ENCODE measurements at places on chromosomes 2 and 18.

DNA sequence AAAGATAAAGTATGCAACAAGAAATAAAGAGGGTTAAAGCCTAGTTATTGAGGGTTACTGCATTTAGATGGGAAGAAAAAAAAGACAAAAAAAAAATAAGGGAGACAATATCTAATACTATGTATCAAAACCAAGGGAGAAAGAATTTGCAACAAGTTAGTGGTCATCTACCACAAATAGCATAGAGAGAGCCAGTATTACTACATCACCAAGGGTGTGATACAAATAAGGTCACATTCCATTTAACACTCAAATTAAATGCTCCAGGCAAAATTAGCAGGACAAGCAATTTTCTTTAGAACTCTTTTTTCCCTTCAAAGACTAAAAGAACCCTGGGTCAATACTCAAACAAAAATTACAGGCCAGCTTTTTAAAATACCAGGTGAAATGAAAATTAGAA lies 115.1 kb upstream of the GULP1 start:
- DNase-seq, result no peak

DNA sequence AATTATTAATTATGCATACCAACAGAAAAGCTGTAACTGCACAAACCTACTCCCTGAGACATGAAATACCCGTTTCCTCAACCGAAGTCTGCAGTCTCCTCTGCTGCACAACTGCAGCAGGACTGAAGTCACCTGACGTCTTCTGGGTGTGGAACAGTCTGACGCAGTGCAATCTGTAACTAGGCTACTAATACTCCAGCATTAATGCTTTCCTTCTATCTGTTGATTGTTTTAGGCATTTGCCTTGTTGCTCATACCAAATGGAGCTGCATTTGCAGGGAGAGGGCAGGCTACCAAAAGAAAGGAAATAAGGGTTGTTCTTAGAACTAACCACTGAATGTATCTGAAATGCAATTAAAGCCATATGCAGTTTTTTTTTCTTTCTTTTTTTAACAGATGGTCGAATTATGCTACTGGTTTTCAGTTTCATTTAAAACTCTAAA lies 40.1 kb downstream of the RTN4 start:
- peak; percentile 49 for DNase-seq

GRCh38 chr18:46073474-46074331 lies 1.6 kb upstream of the PSTPIP2 start:
- DNase-seq, result peak; percentile 68

- no peak for DNase-seq
These were observed 176.9 kb downstream of the VAPA start for GRCh38 chr18:10090668-10091067.

- no peak for DNase-seq
These were observed 11.0 kb upstream of the PLA2R1 start for GRCh38 chr2:160073284-160073888.

GRCh38 chr2:9800975-9801726 lies 42.1 kb upstream of the TAF1B start:
- peak; percentile 73 for DNase-seq

DNA sequence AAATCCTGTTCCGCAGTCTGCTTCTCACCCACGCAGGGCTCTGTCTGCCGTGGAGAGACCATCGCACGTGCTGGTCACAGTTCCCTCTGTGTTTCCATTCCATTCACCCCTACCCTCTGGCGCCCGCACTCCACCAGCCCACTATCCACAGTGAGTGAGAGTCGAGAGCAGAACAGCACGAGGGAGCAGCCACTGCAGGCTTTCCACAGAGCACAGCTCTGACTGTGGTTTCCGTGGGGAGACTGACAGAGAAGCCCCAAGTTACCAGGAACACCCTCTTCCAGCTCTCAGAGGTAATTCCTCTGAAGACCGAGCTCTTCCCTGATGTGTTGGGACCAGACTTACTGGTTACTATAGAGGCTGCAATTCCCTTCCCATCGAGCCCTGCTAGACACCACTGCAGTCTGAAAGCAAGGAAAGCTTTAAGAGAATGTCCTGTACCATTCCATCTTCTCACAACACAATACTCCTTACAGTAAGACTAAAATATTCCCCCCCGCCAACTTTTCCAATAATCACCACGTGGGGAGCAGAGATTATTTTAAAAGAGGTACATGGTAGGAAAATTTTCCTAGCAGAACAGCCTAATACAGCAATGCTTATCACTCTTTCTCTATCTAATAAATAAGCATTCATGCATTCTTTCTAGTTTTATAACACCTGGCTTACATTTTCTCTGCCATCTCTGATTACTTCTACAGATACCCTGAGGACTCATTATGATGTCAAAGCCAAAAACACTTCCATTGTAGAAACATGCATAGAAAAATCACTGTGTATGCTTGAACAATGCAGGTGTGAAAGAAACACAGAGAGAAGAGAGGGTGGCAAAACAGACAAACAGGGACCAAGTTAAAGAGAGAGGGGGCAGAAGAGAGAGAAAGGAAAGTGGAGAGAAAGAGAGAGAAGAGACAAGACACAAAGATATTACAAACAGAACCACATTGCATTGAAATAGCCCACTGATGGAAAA lies 4.7 kb downstream of the MYT1L start:
- no peak for DNase-seq

DNA sequence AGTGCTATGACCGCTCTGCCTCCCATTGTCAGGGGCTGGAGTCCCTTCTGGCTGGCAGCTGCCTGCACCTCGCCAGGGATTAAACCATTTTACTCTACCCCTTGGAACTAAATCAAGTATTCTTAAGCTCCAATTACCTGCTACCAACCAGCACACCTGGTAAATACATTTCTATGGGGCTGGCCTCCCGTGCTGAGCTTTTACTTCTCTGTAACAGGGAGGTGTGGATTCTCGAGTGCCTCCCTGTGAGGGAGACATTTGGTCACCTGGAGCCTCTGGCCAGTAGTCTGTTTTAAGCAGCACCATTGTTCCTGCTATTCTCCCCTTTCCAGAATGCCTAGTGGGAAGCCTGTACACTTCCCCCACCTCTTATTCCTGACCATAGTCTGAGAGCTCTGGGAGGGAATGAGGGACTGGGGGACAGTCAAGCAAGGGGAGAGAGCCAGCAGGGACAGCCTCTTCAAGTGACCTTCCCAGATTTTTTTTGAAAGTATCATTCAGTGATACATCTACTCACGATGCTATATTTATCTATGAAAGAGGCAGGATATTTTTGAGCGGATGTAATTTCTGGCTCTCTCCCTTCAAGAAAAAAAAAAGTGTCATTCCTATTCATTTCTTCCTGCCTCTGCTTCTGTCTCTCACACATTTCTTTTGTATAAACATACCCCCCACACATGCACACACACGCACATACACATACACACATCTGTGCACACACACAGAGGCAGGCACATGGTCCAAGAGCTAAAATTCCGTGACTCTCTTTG lies 112.8 kb downstream of the CAPN13 start:
- no peak for DNase-seq

GRCh38 chr18:21980744-21981143 lies 188.6 kb upstream of the GATA6 start:
- no peak for DNase-seq

DNA sequence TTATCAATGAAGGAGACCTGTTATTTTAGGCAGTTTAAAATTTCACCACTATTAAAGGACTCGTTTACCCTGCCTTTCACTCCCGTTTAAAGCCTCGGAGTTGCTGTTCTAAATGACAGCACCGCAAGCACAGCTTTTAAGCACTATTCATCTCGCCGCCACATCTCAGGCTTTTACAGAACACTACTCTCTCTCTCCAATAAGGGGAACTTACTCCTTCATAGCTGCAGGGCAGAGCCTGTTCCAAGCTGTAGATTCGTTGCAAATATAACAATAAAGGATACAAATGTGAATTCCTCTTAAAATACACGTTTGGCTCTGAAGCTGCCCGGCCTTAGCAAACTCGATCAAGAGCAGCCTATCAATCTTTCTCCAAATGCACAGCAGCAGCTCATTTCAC lies 271.8 kb downstream of the ZNF521 start:
- no peak for DNase-seq

GRCh38 chr18:73366713-73367112 lies 498.9 kb upstream of the NETO1 start:
- no peak for DNase-seq

DNA sequence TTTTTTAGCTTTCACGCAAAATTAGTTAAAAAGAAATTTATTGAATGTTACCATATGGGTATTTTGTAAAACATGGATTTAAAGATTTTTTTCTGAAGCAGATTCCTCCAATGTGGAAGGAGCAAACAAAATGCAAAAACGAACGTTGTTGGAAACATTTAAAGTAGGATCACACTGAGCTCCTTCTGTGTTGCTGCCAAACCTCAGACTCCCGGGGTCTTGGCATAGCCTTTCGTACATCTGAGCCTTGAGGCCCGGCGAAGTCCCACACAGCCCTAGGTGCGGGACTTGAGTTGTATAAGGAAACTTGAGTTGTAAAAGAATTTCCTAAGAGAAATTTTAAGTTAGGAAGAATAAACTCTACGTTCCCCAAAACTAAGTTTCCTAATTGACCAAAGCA lies 52.0 kb upstream of the CD226 start:
- no peak for DNase-seq

GRCh38 chr2:201357221-201357620 lies at the start of gene FLACC1:
Gene FLACC1, minus strand, starts transcription at chr2:201357345. Its CDS starts 5,941 bp downstream, at chr2:201351404.
- DNase-seq, result no peak

DNA sequence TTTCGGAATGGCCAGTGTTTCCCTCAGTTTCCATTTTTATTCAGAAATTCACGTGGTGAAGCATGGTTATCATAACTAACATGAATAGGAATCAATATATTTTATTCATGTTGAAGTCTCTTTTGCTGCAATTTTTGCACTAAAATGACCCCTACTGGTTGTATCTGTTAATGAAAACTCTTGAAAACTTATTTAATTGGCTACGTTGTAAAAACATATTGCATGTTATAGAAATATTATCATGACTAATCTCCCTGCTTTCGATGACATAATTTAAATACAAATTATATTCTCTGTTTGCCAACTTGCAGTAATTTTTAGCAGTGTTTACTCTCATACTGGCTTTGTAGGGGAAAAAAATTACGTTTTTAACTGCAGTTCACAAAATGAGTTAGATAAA lies 3.5 kb downstream of the CRIM1 start:
- no peak for DNase-seq

GRCh38 chr2:4898706-4899105 lies 793.5 kb upstream of the SOX11 start:
- no peak for DNase-seq

GRCh38 chr18:10679557-10680270 lies 153.9 kb downstream of the NAPG start:
- DNase-seq, result no peak

DNA sequence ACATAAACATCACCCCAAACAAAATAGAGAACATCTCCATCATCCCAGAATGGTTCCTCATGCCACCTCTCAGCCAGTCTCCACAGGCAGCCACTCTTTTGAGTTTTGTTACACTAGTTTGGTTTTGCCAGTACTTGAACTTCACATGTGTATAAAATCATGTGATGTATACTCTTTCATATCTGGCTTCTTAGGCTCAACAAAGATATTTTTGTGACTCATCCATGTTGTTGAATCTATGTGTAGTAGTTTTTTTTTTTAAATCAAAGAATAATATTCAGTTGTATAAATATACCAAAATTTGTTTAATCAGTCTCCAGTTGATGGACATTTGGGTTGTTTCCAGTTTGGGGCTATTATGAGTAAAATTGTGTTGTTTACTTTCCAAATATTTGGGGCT lies 75.9 kb downstream of the PMS1 start:
- DNase-seq, result no peak

Measured in activated CD4-positive, alpha-beta T cell treated with anti-CD3 and anti-CD28 coated beads for 36 hours (primary cell).